ENCODE measurements at places on chromosomes 16 and 17.

- DNase-seq, result no peak
Observed at GRCh38 chr16:17228048-17228707, 242.6 kb downstream of the XYLT1 start.

GRCh38 chr16:28321700-28322411, 29.5 kb downstream of the SBK1 start:
- DNase-seq, result no peak

DNA sequence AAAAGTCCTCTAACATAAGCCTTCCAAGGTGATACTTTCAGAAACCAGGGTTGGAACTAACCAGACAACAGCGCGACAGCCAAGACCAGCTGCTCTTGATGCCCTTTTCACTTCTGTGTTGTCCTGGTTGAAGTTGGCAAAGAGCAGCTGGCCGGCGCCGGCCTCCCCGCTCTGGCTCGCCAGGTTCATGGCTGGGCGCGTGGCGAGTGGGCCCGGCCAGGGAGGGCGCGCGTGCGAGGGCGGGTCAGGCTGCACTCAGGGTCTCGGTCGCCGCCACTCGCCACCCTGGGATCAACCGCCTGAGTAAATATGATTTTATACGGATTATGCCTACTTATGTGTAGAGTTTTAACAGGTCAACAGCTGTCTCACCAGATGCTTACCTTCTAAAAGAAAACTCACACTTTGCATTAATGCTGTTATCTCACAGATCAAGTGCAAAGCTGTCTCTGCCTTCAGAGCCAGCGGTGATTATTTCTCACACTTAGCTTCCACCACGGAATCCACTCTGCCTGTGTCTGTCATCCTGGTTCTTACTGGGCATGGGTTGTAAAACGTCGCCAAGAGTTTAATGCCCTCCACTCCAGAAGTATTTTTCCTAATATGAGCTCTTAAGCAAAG, 13.5 kb downstream of the KCTD2 start:
- no peak for DNase-seq

DNA sequence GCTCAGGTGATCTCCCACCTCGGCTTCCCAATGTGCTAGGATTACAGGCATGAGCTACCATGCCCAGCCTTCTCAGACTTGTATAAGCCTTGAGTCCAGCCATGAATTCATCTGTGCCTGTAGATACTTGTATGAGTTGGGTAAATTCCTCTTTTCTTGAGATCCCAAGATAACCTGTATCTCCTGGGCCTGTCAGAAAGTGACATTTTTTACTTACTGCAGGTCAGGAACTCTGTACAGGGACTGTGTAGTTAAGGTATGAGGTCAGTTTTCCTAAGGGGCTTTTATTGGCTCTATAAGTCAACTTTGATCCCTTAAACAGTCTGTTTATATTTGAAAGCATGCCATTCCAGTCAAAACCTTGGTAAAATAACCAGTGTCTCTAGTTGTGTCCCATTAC, 106.3 kb upstream of the HAS3 start:
- no peak for DNase-seq

DNA sequence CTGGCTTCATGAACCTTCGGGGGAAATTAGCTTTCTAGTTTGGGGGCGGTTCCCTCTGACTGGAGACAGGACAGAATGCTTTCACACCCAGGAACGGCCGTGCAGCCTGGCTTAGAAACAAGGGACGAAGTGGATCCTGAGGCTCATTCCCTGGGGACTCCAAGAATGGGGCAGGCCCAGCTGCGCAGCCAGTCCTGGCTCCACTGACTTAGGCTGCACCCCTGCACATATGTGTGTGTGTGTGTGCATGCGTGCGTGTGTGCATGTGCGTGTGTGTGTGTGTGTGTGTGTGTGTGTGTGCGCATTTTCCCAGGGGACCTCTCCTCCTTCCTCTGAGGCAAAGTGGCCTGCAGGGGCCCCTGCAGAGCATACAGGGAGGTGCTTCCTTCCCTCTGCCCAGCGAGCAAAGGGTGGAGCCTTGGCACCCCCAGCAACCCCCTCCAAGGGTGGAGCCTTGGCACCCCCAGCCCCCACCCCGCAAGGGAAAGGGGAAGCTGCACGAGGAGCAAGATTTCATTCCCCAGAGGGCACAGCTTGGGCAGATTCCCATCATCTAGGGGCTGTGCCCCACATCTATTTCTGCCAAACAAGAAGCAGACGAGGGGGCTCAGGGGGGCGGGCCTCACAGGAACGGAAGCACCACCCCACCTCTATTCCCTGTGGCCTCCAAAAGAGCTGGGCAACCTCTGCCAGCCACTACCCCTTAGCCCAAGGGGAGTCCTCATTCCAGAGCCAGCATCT, 97.6 kb upstream of the CBX4 start:
- no peak for DNase-seq

GRCh38 chr17:44981221-44981968, 13.3 kb upstream of the C1QL1 start:
- DNase-seq, result no peak

DNA sequence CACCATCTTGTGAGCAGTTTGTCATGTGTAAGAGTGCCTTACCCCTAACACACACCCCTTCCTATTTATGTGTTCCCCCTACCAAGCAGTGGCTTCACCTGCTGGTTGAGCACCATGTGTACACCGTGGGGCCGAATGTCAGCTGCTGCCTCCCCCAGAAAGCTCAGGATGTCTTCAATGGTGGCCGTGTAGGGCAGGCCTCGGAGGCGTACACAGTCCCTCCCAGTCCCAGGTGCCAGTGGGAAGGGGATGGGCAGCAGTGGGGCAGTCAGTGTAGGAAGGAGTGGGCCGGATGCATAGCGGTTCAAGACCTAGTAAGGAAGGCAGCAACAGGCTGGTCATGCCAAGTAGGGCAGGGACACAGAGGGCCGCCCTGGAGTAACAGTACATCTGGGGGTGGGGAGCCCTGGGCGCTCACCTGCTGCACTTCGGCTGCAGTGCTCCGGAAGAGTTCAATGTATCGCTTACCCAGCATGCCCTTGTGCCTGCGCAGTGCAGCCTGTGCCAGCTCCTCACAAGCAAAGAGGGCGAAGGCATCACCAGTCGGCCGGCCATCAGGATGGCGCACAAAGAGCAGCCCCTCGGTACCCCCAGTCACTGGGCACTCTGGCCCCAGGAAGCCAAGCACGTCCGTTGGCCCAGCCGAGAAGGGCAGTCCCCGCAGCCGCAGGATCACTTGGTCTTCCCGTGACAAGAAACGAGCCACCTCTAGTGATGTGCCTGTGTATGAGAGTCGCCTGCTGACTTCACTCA, 4.4 kb downstream of the ESRP2 start:
- DNase-seq, result no peak

DNA sequence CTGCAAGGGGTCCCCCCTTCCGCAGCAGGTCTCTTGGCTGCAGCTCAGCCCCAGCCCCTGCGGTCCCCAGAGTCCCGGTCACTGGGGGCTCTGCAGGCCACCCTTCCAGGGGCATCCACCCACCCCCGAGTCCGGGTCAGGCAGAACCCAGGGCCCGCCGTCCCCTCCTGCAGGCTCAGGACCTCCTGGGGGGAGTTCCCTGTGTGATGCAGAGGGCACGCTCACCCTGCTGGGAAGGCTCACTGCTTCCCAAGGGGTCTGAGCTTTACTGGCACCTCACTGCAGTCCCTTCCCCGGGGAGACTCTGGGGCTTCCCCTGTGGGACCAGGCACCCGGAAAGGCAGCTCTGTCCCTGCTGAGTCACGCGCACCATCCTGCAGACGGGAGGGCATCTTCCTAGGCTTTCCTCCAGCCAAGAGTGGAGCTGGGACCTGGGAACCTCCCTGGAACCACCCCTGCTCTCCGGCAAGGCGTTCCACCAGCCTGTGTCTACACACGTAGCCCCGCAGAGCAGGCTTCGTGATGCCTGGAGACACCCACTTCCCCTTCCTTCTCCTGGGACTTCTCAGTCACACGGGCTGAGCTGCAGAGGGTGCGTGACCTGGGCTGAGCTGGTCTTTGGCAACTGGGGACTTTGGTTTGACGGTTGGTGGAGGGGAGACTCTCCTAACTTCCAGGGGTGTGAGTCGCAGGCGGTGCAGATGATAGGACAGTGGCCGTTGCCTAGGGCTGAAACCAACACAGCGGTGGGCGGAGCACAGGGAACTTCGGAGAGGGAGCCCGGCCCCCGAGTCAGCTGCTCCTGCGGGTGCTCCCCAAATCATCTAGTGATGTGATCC, 23.4 kb downstream of the SLC25A10 start:
- no peak for DNase-seq

GRCh38 chr16:67718668-67719047, 458 bp downstream of the GFOD2 start:
- DNase-seq, result no peak

DNA sequence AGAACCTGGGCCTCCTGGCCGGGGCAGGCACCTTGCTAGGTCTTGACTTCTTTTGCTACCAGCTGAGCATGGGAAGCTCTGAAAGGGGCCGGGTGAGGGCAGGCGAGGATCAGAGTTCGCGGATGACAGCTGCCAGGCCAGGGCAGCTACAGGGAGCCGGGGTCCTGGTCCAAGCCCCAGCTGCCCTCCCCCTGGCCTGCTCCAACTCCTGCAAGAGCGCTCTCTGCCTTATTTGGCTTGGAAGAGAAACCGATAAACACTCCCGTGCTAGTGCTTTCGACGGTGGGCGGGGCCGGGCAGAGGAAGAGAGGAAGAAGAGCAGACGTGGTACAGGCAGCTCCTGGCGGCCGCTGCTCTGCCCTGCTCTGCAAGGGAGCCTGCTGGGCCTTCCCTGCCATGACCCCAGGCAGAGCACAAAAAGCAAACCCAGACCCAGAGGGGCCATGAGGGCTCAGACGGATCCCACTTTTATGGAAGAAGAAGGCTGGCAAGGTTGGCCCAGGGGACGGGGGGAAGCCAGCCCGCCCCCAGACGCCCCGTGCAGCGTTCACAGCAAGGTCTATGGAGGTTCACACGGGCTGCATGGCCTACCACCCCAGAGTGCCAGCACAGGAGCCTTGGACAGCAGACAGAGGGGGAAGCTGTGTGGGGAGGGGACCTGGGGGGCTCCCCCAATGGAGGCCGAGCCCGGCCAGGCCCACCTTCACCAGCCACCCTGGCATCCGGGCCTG, 25.6 kb downstream of the PIEZO1 start:
- DNase-seq, result no peak

GRCh38 chr17:63676584-63676983, 23.3 kb downstream of the LIMD2 start:
- no peak for DNase-seq

- no peak for DNase-seq
Observed at GRCh38 chr17:42618442-42619150, 9.1 kb downstream of the TUBG1 start.

DNA sequence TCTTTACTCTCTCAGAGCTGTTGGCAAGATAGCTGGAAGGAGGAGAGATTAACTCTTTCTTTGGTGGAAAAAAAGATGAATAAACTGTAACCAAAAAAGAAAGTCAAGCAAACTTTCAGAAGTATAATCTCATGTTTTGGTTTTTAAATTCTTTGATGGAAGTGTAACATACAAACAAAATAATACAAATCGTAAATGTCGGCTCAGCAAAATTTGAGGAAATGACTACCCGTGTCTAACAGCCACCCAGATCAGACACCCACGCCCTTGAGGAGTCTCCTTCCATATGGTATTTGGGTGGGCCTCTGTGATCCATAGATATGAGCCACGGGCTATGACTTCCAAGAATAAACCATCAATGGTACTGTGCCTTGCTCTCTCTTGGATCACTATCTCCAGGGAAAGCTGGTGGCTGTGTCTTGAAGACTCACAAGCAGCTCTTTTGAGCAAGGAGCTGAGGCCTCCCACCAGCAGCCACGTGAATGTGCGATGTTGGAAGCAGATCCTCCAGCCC, 9.6 kb upstream of the CD300C start:
- no peak for DNase-seq

GRCh38 chr17:8695916-8696415, 48.7 kb downstream of the CCDC42 start:
- no peak for DNase-seq

- peak; percentile 8 for DNase-seq
Observed at GRCh38 chr16:2428784-2429033, 538 bp upstream of the CCNF start.

DNA sequence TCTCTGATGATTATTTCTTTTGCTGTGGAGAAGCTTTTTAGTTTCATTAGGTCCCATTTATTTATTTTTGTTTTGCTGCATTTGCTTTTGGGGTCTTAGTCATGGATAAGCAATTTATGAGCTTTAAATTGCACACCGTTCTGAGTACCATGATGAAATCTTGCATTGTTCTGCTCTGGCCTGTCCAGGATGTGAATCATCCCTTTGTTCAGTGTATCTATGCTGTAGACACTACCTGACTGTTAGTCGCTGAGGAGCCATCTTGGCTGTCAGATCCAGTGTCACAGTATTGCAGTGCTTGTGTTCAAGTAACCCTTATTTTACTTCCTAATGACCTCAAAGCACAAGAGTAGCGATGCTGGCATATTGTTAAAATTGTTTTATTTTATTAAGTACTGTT, 218.0 kb upstream of the CNTNAP4 start:
- DNase-seq, result no peak

DNA sequence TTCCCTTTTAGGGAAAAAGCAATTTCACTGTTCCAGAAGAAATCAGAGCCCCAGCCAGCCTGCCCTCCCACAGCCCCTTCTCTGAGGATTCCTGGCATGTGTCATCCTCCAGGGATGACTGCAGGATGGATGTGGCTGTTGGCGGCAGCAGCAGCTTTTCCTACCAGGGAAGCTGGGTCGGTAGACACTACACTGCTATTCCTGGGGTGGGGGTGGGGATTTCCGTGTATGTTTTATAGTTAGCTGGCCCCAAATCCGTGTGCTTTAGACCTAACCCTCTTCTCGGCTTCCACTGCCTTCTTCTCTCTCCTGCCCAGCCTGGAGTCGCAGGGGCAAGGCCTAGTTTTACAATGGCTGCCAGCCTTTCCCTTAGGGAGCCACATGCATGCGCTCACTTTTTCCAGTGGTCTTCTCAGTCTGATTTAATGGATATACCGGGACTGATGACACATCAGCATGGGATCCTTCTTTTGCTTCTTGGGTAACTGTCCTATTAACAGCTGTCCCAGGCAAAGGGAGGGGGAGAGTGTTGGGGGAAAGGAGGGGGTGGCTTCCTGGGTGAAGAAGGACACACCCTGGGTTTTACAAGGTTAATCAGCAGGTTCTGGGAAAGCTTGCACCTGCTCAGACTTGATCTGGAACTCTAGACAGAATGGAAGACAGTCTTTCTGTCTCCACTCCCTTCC, 2.7 kb upstream of the NFE2L1 start:
- DNase-seq, result no peak

DNA sequence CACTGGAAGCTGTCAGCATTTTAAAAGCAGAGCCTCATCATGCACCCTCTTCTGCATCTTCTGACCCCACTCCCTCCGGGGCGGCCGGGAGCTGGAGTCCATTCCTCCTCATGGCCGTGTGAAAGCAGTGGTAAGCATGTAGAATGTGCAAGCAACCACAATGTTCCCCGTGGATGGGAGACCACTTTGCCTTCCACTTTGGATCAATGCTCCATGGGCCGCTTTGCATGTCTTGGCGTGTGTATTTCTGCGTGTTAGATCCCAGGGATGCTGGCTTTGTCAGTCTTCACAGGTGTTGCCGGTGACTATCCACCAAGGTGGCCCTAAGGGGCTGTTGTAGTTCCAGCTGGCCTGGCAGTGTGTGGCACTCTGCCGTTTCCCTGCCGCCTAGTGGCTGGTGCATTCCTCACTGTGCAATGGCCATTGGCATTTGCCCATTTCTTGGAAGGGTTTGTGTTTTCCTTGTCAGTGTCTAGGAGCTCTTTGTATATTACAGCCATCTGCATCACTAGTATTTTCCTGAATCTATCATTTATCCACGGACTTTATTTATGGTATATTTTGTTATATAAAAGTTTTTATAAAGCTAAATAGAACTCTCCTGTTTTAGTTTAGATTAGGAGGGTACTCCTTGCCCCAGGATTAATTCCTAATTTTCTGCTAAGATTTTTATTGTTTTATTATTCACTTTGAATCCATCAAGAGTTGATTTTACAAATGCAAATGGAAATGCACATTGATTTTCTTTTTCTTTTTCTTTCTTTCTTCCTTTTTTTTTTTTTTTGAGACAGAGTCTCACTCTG, 5.8 kb upstream of the ALDH3A1 start:
- DNase-seq, result no peak
